ENCODE measurements at places on chromosomes 3 and 15.

DNA sequence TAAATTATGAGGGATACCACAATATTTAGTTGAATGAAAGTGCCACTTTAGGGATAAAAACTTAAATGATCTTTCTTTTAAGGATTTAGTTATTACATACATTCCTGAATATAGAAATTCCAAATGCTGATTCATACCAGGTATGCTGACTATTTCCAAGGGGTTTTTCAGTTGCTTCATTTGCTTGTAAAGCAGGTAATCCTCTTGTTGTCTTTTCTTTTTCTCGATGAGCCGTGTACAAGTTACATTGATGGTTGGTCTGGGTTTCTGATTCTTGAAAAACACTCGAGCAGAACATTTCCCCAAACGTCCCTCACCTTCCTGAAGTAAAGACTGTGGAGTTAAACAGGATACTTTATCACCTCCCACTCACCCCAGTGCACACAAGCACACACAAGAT, 21.7 kb downstream of the RARRES1 start:
- no peak for DNase-seq

- no peak for DNase-seq
These were observed 598 bp upstream of the GJD2 start for GRCh38 chr15:34755419-34755773.

DNA sequence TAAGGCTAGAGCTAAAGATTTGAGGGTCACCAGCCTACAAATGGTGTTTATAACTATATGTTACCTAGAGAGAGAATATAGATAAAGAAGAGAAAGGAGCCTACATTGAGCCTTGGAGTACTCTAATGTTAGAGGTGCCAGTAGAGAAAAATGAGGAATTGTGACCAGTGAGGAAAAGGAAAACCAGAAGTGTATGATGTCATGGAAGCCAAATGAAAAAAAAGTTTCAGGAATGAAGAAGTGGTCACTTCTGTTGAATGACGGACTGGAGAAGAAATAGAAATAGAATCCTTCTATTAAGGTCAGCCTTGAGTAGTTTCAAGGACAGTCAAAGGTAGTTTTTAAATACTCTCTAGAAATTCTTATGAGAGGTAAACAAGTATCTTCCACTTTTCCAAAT, 51.2 kb upstream of the MLF1 start:
- no peak for DNase-seq

DNA sequence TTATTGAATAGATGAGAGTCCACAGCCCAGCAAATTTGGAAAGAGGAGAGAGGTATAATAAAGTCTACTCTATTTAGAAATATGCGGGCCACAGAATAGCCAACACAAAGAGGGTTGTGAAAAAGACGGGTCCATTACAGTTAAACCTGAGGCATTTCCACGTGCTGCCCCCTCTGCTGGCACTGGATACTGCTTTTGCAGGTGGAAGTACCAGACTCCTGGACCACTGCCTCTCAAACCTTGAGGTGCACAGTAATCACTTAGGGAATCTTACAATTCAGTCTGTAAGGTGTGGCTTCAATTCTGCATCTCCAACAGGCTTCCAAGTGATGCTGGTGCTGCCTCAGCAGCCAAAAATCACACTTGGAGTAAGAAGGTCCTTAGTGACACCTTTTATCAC, 3.0 kb upstream of the TFDP2 start:
- no peak for DNase-seq

- no peak for DNase-seq
These were observed 39.5 kb upstream of the TSEN2 start for GRCh38 chr3:12444582-12445471.

DNA sequence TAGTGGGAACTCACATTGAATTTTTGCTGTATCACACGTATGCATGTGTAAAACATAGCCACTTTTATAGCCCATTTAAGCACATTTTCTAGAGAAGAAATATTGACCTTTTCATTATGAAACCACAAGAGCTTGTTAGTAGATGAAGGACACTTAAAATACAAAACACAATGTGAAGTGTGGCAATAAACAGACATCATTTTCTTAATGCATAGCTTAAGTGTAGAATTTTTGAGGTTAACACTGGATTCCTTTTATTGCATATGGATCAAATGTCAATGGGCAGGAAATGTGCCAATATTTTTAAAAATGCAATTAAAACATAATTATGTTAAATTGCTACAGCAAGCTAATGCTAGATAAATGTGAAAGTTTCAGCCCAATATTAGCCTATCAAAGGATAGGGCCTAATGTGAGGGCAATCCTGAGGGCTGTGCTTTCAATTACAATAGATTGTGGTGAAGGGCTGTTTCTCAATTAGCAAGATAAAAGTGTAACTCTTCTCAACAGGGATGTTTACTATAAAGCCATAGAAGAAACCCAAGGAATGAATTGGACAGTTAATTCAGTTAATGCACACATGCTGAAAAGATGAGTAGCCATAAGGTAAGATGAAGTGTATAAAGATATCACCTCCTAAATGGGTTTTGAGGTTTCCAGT, 489.0 kb upstream of the CDIN1 start:
- no peak for DNase-seq

DNA sequence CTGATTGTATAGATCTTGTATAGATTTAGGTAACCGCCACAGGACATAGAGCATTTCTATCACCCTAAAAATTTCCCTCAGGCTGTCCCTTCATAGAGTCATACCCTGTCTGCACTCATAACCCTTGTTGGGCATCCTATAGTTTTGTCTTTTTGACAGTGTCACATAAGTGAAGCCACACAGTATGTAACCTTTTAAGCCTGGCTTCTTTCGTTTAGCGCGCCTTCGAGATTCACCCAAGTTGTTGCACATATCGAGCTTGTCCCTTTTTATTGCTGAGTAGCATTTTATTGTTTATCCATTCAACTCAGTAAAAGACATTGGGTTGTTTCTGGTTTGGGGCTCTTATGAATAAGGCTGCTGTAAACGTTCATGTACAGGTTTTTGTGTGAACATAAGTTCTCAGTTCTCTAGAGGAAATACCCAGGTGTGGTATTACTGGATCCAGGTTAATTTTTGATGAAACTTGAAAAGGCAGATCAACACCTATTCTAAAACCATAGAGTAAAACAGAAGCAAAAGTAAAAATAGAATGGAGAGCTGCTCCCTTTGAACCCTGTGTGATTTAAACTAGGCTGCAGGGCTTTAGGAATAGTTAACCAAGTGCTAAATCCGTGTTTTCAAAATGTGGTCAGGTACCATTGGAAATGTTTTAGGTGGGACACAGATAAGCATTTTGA, 49.5 kb downstream of the CD86 start:
- DNase-seq, result no peak

DNA sequence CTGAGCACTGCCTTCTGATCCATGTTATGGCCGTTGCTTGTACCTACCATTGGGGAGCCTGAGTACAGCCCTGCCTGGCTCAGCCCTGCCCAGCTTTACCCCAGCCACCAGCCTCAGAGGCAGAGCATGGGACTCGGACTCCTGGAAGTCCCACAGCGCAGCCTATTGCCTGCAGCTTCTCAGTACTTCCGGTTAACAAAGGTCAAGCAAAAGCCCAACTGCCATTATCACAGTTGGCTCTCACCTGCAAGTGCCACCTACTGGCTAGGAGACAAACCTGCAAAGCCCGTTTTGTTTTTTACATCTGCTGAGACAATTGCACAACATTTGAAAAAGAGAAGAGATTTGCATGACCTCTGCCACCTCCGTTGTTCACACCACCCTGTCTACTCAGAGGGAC, 1081.7 kb downstream of the NAALADL2 start:
- no peak for DNase-seq

DNA sequence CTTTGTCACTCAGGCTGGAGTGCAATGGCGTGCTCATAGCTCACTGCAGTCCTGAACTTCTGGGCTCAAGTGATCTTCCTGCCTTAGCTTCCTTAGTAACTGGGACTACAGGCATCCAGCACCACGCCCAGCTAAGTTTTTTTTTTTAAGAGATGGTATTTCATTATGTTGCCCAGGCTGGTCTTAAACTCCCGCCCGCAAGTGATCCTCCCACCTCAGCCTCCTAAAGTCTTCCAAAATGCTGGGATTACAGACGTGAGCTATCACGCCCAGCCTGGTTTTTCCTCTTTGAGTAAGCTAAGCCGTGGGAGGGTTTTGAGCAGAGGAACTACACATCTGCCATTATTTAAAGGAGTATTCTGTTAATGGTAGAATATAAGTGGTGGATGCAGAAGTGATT, 7.4 kb upstream of the LRRFIP2 start:
- DNase-seq, result no peak

GRCh38 chr3:53806182-53807116, 39.8 kb downstream of the CHDH start:
- no peak for DNase-seq

DNA sequence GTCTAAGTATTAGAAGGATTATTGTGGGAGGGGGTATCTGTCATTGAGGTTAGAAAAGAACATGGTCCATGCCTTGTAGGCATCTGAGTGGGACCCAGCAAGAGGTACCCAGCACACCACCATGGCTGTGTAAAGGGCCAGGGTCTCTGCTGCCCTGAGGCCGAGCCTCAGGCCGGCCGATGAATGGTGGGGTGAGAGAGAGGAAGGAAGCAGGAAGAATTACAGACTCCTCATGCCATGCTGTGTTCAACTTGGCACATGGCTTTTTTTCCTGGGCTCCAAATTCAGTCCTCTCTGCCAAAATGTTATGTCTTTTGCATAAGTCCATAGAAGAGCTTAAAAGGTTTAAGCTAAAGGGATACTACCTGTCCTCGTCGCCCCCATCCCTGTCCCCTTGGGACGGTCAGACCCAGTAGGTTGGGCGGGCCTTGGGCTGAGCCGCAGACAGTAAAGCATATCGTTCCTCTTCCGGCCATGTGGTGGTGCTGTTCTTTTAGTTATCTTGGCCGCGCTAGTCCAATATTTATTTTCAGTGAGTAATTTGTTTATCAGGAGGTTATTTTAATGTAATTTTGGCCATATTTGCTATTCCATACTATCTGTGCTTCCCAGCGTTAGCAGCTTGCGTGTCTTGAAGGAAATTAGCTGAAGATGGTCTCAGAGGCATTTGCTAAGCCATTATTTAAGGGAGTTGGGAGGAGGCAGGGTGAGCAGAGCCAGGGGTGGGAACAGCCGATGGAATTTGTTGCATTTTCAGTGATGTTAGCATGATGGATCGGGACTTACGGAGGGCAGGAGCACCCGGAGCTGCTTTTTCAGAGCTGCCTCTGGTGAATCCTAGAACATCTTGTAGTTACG, 152.4 kb downstream of the AGBL1 start:
- peak; percentile 28 for DNase-seq

- DNase-seq, result no peak
These were observed 163.9 kb downstream of the THSD4 start for GRCh38 chr15:71278989-71279756.

- no peak for DNase-seq
These were observed 12.0 kb downstream of the NFKBIZ start for GRCh38 chr3:101861212-101861788.

GRCh38 chr3:105877336-105877910, 8.6 kb upstream of the CBLB start:
- DNase-seq, result no peak

- no peak for DNase-seq
These were observed 59.4 kb downstream of the MAGEF1 start for GRCh38 chr3:184652465-184652864.

- DNase-seq, result no peak
These were observed 304.4 kb downstream of the FGF12 start for GRCh38 chr3:192422997-192423342.

GRCh38 chr15:55829826-55830225, 86.9 kb upstream of the PRTG start:
- DNase-seq, result peak; percentile 9

DNA sequence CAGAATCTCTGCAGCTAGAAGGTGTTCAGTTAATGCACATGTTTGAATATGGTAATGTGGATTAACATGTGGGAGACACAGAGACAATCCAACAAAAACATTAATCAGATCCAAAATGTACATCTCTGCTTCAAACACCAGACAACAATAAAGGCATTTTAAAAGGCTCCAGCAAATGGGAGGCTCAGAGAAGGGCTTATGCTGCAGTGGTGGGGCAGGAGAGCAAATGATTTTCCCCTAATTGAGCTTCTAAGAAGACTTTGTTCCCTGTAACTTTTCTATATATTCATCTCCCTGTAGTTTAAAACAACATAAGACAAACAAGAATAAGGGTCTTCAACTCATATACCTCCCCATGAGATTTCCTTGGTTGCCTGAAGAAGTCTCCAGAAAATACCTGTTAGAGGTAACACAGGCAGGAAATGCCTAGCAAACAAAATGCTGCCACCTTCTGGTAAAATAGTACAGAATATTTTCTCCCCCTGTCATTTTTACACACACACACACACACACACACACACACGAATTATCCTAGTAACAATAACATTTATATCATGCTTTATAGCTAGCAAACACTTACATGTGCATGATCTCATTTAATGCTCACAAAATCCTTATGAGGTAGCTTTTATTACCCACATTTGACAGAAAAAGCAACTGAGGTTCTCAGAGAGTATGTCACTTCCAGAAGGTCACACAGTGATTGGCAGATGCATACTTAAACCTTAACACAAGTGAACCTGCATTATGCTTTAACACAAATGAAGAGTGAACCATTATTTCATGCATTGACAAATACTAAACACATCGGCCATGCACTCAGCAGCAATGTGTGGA, 123.4 kb upstream of the MB21D2 start:
- DNase-seq, result peak; percentile 56

- DNase-seq, result no peak
These were observed 111.7 kb downstream of the CHSY1 start for GRCh38 chr15:101139986-101140696.

DNA sequence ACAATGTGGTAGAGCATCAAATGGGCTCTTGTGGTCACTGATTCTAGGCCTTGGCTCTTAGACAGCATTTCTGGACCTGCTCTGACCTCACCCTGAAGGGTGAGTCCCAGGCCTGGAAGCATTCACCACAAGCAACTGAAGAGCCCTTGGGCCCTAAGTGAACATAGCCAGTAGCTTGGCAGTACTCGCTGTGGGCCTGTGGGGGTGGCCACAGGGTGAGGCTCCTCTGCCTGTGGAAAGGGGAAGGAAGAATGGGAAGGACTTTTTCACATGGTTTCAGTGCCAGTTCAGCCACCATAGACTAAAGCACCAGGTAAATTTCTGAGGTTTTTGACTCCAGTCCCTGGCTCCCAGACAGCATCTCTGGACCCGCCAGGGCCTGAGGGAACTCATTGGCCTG, 5.1 kb upstream of the ZSCAN2 start:
- DNase-seq, result no peak

DNA sequence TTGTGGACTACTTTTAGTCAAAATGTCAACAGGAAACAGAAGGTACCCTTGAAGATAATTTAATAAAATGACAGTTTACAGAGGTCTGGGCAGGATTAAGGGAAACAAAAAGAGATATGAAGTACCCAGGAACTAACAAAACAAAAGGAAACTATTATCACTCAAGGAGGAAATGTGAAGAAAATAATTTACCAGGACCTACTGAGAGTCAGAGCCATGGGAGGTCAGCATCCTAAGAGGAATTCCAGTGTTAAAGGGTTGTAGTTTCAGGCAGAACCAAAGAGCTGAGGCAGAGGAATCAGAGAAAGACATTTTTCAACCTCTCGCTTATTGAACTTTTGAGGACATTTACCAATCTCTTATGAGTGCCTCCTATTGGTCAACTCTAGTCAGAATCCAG, 408.9 kb upstream of the CBLB start:
- DNase-seq, result no peak

- DNase-seq, result no peak
These were observed 171.8 kb upstream of the PROK2 start for GRCh38 chr3:71956716-71957115.

GRCh38 chr15:71706461-71707229, 103.7 kb upstream of the NR2E3 start:
- no peak for DNase-seq

GRCh38 chr3:40302784-40303183, 6.7 kb upstream of the EIF1B start:
- DNase-seq, result no peak

GRCh38 chr3:170179432-170179831, 2.1 kb downstream of the PHC3 start:
- DNase-seq, result no peak

Measured in CD4-positive, alpha-beta memory T cell (primary cell).